ENCODE measurements at places on chromosomes 11 and 22. TPM values are rescaled to one million over a fixed set of nuclear protein-coding genes. Genes with fewer than 3 reads are reported as not detected.

The RTN4RL2 gene
- 5.2 TPM for total RNA-seq

The SESN3 gene
- 6.7 TPM for total RNA-seq

The HORMAD2 gene
- not detected for total RNA-seq

The PRG3 gene
- total RNA-seq = not detected

The TMEM151A gene
- total RNA-seq = 1.5 TPM

The MOGAT2 gene
- total RNA-seq = not detected

The OR10A2 gene
- total RNA-seq = not detected

DNA sequence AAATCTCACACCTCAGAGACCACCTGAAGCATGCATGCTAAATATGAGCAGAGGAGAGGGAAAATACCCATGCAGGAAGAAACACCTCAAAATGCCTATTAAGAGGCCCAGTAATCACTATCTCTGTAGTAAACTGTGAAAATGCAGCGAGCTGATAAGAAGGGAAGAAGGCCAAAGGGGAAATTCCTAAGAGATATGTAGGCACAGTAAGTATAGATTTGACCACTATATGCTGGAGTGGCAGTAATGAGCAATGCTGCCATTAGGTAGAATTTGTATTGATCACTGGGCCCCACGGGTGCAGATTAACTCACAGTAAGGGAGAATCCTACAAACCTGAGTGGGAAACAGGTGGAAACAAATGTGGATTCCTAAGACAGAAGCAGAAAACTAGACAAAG lies 1813.1 kb upstream of the RAG2 start:
- no peak overlapping the region for H3K4me3 ChIP-seq
- no peaks in the 10 kb centered on the region for H3K36me3 ChIP-seq
- no peak for DNase-seq
- no peaks in the 10 kb centered on the region for H3K27me3 ChIP-seq
- H3K4me1 ChIP-seq = peaks cover 10% of the 10 kb centered on the region

GRCh38 chr11:71322192-71322735 lies 69.9 kb upstream of the SHANK2 start:
- no peaks in the 10 kb centered on the region for H3K4me1 ChIP-seq
- no peak for DNase-seq
- H3K27me3 ChIP-seq = no peaks in the 10 kb centered on the region
- H3K4me3 ChIP-seq = no peak overlapping the region
- no peaks in the 10 kb centered on the region for H3K36me3 ChIP-seq

GRCh38 chr22:22878801-22879674 lies 8.6 kb upstream of the IGLL5 start:
- no peak overlapping the region for H3K27ac ChIP-seq
- H3K4me3 ChIP-seq = no peak overlapping the region
- no peaks in the 10 kb centered on the region for H3K4me1 ChIP-seq
- DNase-seq = no peak
- H3K27me3 ChIP-seq = peaks cover 5% of the 10 kb centered on the region

DNA sequence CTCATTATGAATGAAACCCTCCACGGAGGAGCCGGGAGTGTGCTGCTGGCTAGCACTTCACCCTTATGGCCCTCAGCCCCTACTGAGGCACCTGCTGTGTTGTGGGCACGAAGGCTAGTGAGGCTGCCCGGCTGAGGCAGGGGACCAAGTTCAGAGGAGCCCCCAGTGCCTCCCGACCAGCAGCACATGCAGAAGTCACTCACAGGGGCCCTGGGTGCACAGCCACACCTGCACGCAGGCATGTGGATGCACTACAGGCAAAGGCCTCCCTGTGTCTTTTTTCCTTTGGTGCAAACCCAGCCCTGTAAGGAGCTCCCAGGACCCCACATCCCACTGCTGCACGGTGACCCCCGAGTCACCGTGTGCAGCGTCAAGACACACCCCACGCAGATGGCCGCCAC lies 261.5 kb downstream of the BRD1 start:
- no peak overlapping the region for H3K27ac ChIP-seq
- no peak for DNase-seq
- no peaks in the 10 kb centered on the region for H3K4me1 ChIP-seq
- no peaks in the 10 kb centered on the region for H3K36me3 ChIP-seq
- H3K27me3 ChIP-seq = no peaks in the 10 kb centered on the region

- H3K36me3 ChIP-seq = no peaks in the 10 kb centered on the region
- no peaks in the 10 kb centered on the region for H3K27me3 ChIP-seq
- no peak overlapping the region for H3K27ac ChIP-seq
- no peak overlapping the region for H3K4me3 ChIP-seq
- no peak for DNase-seq
- H3K4me1 ChIP-seq = no peaks in the 10 kb centered on the region
These were observed 25.4 kb downstream of the TP53AIP1 start for GRCh38 chr11:128917144-128917724.

DNA sequence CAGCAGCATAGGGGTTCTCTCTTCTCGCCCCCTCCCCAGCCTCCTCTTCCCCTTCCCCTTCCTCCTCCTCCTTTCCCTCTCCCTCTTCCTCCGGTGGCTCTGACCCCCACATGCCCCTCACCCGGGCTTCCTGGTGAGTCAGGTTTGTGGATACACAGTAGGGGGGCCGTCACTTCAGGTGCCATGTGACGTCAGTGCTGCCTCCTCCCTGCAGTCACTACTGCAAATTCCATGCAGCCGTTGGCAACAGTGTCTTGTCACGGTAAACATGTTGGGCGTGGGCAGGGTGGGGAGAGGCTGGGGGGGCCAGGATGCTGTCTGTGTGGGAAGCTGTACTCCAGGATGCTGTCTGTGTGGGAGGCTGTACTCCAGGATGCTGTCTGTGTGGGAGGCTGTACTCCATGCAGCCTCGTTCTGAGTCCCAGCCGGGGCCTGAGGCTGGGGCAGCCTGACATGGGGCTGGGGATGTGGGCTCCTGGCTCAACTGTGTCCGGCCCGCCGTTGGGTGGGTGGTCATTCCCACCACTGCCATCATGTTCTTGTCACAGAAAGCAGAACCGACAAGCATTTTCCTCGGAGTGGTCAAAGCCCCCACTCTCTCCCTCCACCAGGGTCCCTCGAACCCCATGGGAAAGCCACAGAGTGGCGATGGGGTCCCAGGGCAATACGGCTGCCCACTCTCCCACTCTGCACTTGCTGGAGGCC lies 2.4 kb upstream of the MUC2 start:
- H3K4me1 ChIP-seq = no peaks in the 10 kb centered on the region
- H3K27me3 ChIP-seq = no peaks in the 10 kb centered on the region
- no peak for DNase-seq

DNA sequence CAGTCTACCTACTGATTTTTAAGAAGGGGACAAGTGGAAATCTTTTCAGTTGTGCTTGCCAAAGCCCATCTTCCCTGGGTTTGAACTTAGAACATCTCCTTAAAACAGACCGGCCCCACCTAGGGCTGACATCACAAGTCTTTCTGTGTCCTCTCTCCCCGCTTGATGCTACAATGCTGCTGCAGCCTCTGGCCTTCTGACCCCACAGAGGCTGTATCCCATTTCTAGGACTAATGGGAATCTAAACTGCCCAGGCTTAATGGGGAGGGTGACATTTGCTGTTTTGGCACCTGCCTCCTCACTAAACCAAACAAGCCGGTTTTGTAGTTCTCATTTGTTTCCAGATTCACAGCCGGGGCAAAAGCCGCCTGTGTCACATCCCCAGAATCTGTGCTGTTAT lies 121.3 kb upstream of the CADM1 start:
- no peaks in the 10 kb centered on the region for H3K27me3 ChIP-seq
- no peaks in the 10 kb centered on the region for H3K36me3 ChIP-seq
